ENCODE measurements at places on chromosomes 11 and 22.

DNA sequence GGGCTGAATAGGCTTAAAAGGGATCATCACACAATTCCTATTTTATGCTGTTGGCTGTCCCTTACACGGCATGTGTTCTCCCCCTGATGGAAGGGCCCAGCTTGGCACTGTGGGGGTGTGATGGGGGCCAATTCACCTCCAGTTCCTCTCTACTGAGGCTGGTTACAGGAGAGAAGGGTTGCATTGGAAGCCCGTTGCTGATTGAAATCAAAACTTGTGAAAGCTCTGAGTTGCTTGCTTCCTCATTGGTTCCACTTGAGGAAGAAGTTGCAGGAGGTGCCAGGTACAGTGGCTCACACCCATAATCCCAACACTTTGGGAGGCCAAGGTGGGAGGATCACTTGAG, 13.3 kb upstream of the PRG2 start:
- DNase-seq = no peak

DNA sequence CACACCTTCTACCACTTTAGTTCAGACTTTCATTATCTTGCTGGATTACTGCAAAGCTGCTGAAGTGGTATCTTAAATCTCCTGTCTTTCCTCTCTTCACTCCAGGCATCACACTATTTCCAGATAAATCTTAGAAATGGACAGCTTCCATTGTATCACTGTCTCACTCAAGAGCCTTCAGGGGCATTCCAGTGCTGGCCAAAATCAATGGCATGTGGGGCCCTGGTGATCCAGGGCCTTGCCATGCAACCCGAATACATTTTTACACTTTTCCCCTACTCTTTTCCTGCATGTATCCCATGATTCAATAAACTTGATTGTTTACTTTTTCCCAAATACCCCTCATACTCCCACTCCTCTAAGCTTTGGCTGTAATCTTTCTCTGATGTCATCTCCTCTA, 39.4 kb upstream of the DEUP1 start:
- no peak for DNase-seq

GRCh38 chr22:46512039-46512370, 25.4 kb downstream of the CELSR1 start:
- no peak for DNase-seq

- DNase-seq = no peak
Measured at GRCh38 chr22:48079505-48080290, 1317.2 kb downstream of the TBC1D22A start.

- no peak for DNase-seq
Measured at GRCh38 chr22:19543970-19544708, 19.9 kb upstream of the CLDN5 start.

GRCh38 chr11:96875712-96876111, 485.9 kb downstream of the JRKL start:
- no peak for DNase-seq

- DNase-seq = no peak
Measured at GRCh38 chr11:20158597-20159257, 1.5 kb downstream of the DBX1 start.

GRCh38 chr11:116696381-116696941, 76.3 kb downstream of the BUD13 start:
- DNase-seq = no peak

GRCh38 chr11:59206635-59207034, 6.1 kb downstream of the MPEG1 start:
- no peak for DNase-seq

- DNase-seq = no peak
Measured at GRCh38 chr11:134499990-134500389, 87.9 kb upstream of the B3GAT1 start.

DNA sequence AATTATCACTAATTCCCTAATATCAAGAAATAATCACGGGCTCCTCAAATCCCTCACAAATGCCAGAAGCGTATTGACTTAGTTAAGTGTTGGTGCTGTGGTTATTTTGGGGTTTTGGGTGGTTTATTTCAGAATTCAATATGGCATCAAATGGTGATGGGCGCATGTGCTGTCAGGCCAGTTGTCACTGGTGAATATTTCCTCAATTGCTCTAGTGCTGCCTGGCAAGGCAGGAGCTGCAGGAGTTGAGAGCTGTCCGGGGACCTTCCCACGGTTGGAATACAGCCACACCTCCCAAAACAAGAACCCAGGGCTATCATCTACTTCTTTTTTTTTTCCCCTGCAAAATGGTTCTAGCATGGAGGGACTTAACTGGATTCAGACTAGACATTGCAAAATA, 10.3 kb downstream of the IGLL5 start:
- DNase-seq = no peak

- DNase-seq = no peak
Measured at GRCh38 chr22:32016081-32016480, 27.0 kb upstream of the SLC5A1 start.

DNA sequence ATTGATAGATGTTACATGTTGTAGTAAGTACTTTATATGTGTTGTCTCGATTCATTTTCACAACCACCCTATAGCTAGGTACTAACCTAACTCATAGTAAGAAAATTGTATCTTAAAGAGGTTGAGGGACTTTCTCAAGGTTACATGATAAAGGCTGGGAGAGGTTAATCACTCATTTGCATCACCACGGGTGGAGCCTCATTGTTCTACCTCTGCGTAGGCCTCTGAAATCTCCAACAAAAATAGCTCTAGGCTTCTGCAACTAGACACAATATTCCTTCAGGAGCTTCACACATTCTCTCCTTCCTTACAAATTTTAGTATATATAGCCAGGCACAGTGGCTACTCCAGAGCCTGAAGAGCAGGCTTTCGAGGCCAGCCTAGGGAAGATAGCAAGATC, 408.9 kb upstream of the ANO5 start:
- no peak for DNase-seq

GRCh38 chr11:72637926-72638325, 36.3 kb downstream of the PDE2A start:
- DNase-seq = no peak

DNA sequence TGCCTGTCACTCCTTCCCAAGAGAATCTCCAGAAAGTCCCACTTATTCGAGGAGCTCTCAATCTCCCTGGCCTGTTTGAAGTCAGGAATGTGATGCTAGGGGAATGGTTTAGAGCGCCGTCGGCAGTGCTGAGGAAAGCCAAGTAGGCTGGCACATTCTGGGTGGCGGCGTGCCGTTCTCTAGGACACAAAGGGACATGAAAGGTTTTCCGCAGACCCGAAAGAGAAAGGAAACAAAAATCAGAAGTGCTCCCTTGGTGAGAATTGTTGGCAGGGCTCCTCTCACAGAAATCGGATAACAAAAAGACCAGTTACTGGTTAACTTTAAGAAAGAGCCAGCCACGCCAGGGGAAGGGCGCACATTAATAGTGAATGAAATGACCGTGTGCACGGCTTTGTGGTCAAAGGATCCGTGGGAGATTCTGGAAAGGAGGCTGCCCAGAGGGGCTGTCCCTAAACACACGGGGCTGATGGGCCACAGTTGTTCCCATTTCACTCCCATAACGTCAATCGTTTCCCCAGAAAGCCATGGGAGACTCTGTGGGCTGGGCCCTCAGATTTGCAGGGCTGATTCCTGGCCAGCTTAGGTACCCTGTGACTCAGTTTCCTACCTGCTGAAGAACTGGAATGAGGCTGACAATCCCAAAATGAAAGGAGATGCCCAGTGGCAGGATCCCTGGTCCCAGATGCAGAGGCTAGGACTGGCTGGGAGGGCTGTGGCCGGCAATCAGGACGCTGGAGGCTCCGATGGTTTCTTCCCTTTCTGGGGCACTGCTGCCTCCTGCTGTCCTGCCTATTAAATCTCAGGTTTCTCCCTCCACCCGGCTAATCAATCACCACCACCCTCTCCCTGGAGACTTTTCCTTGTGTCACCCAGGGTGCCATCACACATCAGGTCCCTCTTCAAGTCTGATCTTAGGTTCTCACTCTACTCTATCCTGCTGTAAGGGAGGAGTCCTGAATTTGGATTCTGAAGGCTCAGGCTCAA, 82.3 kb downstream of the RCN1 start:
- DNase-seq = no peak

DNA sequence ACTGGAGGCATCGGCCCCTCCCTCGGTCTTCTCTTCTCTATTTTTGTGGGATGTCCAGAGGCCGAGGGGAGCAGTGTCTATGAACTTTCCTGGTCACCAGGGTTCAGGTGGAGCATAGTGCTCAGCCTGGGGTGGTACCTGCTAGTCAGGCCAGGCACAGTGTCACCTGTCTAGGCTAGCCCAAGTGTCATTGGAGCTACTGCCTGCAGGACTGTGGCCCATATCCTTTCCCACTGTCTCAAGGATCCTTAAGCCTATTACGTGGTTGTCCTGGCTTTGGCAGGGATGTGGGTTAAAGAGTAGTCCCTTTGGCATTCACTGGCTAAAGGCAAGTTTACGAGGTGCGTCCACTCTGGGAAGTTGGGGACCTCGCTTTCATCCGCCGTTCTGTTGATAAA, 9.3 kb downstream of the RBM14 start:
- DNase-seq = no peak

GRCh38 chr22:20953342-20953608, 13.8 kb upstream of the AIFM3 start:
- DNase-seq = no peak

GRCh38 chr22:22748297-22748743, 103.9 kb downstream of the GGTLC2 start:
- DNase-seq = no peak

- no peak for DNase-seq
Measured at GRCh38 chr11:101810546-101810945, 104.3 kb upstream of the CEP126 start.

GRCh38 chr11:13535819-13536218, 40.0 kb upstream of the PTH start:
- no peak for DNase-seq
